WTC11 (cell line): ENCODE measurements at places on chromosomes 2 and 18. TPM values are rescaled to one million over a fixed set of nuclear protein-coding genes. Genes with fewer than 3 reads are reported as not detected.

GRCh38 chr2:41930807-41931566, 116.8 kb upstream of the PKDCC start:
- no peak for DNase-seq

DNA sequence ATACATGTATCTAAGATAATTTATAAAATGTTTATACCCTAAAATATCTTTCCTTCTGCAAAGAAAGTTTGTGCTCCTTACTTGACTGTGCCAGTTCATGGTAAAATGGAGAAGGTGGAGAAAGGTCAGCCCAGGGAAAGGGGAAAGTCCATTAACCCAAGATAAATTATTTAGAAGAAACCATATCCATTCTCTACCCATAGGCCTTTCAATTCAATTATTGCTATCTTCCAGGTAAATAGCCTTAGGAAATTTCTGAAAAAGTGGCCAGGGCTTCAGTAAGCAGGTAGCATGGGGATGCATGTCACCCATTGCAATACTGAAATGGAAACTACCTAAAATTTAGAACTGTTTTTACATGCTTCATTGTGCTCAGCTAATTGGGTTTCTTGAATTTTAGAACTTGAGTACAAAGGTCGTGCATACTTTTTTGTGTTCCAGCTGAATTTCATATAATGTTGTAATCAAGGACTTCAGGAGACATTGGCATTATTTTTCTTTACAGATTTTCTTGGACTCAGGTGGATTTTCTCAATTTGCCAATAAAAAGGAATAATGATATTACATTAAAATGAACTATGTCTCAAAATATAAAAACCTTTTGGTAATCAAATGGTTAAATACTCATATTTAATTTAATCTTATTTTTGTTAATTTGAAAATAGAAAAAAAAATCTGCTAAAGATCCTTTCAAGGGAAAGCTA, 124.9 kb downstream of the CSRNP3 start:
- DNase-seq = no peak

- no peak for DNase-seq
These were observed 27.4 kb downstream of the SMYD1 start for GRCh38 chr2:88095022-88095421.

DNA sequence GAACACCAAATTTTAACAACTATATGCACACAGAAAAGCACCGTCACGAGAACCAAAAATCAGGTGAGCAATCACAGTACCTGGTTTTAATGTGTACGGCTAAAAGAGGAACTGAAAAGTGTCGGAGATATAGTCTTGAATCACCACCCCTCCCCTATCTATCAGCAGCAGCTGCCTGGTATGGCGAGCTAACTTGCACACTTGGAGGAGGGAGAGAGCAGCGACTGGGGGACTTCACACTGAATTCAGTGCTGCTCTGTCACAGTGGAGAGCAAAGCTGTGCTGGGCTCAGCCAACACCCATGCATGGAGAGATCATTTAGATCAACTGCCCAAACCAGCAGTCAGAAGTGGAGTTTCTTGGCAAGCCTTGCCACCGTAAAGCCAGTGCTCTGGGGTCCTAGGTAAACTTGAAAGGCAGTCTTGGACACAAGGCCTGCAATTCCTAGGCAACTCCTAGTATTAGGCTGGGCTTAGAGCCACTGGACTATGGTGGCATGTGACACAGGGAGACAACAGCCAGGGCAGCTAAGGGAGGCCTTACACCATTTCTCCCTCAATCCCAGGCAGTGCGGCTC, 89.2 kb upstream of the CD226 start:
- no peak for DNase-seq

DNA sequence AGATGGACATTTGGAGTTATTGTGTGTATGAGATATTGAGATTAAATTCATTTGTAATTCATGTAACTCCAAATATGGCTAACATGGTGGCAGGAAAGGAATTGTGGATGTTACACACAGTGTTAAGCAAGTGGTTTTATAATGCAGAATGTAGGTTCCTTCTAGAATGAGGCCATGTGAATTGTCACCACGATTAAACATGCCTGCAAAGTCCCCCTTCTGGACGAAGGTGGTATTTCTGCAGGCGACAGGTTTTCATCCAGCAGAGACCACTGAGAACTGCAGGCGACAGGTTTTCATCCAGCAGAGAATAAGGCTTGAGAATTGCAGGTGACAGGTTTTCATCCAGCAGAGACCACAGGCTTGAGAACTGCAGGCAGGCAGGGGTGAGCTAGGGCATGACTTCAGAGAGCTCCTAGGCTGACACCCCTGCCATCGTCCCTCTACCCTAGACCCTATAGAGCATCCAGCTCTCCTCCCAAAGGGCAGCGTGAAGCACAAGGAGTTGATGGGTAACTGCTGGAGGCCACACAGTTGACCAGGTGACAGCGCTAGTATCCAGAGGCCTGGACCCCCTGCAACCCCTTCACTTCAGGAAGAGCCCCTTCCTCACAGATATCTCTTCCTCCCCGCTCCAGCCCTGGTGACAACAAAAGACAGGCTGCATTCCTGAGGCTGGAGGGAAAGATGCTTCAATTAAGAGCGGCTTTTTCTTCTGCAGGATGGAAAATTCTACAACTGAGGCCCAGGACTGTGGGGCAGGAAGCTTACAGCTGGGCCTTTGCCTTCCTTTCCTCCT, 175.8 kb downstream of the LOXHD1 start:
- DNase-seq = peak; percentile 80

Gene SPIRE1
- total RNA-seq = 13.5 to 19.3 TPM (median 15.5 TPM) in 3 replicates

Gene GLI2
- total RNA-seq = 45.9 to 60.9 TPM (median 48.6 TPM) in 3 replicates

Gene KLHL30
- total RNA-seq = 0.07 TPM in 1 of 3 replicates, not detected in the others

Gene LHCGR
- total RNA-seq = 0.21 to 0.34 TPM (median 0.31 TPM) in 3 replicates
